ENCODE measurements at places on chromosomes 4 and X.
A peak's percentile ranks its signal among the peaks of the same experiment; 100 is the strongest.

DNA sequence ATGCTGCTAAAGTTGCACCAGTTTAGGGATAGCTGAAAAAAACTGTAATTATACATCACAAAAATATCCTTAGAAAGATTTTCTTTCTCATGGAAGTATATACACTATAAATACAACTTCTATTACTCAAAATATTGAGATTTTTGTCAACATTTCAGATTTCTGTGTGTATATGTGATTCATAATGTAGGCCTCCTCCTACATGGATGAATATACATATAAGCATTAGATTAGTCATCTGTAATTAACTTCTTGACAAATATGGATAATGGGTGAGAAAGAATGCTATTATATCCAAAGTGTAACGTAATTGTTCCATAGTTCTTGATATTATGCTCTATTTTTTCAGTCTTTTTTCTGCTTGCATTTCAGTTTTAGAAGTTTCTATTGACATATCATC is 124.9 kb downstream of the CBLL2 start:
- no peak for DNase-seq
- no peak overlapping the region for H3K4me3 ChIP-seq

DNA sequence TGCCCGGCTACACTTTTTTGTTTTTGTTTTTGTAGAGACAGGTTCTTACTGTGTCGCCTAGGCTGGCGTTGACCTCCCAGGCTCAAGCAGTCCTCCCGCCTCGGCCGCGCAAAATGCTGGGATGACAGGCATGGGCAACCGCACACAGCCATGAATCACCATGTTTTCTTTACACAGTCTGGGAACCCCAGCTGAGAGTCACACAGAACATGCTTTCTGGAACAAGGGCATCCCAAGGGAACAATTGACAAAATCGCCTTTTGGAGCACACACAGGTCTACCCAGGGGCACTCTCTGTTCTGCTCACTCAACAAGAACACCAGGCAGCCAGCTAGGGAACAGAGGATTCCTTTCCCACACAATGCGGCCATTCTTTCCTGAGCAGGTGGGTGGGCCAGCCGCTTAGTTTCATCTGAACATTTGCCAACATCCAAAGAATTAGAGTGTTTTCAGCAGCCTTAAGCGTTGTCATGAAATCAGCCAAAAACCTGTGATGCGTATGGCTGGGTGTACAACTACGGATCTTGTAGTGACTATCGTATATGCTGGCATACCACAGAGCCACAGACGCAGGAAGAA is 15.7 kb downstream of the PRKX start:
- no peak overlapping the region for H3K27ac ChIP-seq
- no peak overlapping the region for H3K4me3 ChIP-seq
- no peak for DNase-seq

DNA sequence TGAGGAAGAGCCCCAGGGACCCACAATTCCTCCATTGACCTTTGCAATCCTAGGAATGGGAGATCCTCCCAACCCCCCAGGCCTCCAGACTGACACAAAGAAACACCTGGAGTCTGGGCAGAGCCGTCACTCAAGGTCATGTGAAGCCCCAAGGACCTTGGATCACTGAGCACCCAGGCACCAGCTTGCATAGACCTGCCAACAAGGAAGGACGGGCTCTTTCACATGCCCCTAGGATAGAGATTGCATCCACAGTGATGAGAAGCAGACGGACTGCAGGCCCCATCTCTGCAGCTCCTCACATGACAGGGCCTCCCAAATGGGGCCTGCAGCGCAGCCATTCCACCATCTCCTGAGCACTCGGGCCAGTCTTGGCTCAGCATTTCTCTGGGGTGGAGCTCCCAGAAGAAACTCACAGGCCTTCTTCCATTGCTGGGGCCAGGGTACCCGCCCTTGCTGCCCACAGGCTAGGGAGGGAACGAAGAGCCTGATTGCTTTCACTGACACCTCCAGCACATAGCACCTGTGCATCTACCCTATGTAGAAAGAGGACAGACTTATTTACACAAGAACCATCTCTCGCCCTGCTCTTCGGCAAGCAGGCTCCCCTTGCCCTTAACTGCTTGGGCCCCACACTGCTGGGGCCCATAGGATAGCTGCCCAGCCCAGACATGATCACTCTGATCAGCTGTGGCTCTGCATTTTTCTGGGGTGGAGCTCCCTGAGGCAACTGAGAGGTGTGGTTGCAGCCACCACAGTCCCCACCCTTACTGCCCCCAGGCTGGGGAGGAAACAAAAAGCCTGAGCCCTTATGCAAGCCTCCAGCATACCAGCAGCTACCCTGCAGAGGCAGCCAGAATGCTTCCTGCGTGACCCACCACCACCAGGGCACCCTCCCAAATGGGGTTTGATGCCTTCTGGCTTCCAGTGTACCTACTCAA is 185.7 kb upstream of the ZCCHC13 start:
- no peaks in the 10 kb centered on the region for H3K36me3 ChIP-seq
- no peak for DNase-seq
- no peak overlapping the region for H3K27ac ChIP-seq
- H3K4me3 ChIP-seq: no peak overlapping the region

DNA sequence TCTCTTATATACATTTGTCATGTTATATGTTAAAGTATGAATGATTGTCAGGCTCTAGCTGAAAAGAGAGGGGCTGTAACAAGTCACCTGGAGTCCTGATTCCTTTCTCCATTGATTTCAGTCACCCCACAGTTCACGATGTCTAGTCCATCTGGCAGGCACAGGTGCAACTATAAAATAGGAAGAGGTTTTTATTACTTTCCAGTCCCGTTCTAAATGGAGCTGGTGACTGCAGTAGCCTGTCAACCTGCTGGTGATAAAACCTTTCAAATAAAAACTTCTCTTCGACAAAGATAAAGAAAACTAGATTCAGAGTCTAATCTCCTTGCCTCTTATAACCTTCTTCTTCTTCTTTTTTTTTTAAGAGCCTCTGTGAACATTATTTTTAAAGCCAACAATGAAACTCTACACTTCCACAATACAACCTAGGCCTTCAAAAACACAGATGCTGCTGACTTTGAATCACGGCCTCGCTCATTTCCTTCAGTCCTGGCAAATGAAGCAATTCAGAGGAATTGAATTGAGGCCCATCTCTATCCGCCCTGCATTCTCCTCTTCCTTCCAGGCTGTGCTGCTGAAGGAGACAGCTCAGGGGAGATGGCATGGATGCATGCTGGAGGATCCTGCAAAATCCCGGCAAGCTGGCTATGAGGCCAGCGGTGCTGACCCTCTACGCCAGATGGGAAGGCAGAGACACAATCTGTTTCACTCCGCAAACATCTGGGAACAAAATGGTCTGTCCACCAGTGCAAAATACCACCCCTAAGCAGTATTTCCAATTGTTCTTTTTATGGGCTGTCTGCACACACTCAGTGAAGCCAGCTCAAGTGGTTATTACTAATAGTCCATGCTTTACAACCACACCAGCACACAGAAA is 27.3 kb upstream of the CDKN2AIP start:
- no peaks in the 10 kb centered on the region for H3K36me3 ChIP-seq
- H3K27me3 ChIP-seq: peaks cover 2% of the 10 kb centered on the region
- H3K4me1 ChIP-seq: no peaks in the 10 kb centered on the region

DNA sequence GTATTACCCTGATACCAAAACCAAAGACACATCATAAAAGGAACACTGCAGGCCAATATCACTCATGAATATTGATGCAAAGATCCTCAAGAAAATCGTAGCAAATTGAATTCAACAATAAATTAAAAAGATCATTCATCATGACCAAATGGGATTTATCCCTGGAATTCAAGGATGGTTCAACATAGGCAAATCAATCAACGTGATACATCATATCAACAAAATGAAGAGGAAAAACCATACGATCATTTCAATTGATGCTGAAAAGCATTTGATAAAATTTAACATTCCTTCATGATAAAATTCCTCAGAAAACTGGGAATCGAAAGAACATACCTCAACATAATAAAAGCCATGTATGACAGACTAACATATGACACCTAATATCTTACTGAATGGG is 52.7 kb upstream of the STARD8 start:
- H3K36me3 ChIP-seq: no peaks in the 10 kb centered on the region
- no peaks in the 10 kb centered on the region for H3K4me1 ChIP-seq

- H3K27me3 ChIP-seq: no peaks in the 10 kb centered on the region
- H3K4me1 ChIP-seq: no peaks in the 10 kb centered on the region
- no peaks in the 10 kb centered on the region for H3K36me3 ChIP-seq
- no peak overlapping the region for H3K27ac ChIP-seq
- no peak for DNase-seq
Observed at GRCh38 chr4:186958726-186959350, 235.2 kb upstream of the FAT1 start.

DNA sequence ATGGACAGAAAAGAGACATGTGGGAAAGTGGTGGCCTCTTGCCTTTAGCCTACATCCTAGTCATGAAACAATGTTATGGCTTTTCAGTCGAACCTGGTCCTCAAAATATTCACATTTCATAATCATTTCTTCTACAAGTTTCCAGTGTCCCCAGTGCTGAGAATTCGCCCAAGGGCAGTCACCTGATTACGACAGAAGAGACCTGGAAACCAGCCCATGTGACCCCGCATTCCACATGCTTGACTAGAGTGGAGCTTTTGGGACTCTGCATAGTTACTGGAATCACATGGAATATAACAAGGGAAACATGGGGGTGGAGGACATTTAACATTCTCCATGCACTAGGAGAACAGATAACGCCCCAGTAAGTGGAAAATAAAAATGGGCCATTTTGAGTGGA is 100.1 kb downstream of the PPARGC1A start:
- H3K27ac ChIP-seq: no peak overlapping the region
- H3K4me1 ChIP-seq: no peaks in the 10 kb centered on the region
- no peak for DNase-seq
- H3K27me3 ChIP-seq: no peaks in the 10 kb centered on the region
- H3K4me3 ChIP-seq: no peak overlapping the region

DNA sequence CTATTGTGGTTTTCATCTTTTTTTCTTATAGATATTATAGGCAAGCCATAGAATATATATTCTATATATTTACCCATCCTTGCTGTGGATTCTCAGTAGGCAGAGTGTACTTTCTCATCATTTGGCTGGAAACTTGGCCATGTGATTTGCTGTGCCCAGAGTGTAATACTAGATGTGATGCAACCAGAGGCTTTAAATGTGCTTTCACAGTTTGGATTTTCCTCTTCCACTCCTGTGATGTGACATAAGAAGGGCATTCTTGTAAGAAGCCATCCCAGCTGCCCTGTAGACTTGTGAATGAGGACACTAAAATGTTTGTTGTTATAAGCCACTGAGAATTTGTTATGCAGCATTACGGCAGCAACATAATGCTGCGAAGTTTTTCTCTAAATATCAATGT is 10.4 kb upstream of the HPGDS start:
- DNase-seq: no peak
- H3K4me1 ChIP-seq: peaks cover 22% of the 10 kb centered on the region
- no peak overlapping the region for H3K27ac ChIP-seq

DNA sequence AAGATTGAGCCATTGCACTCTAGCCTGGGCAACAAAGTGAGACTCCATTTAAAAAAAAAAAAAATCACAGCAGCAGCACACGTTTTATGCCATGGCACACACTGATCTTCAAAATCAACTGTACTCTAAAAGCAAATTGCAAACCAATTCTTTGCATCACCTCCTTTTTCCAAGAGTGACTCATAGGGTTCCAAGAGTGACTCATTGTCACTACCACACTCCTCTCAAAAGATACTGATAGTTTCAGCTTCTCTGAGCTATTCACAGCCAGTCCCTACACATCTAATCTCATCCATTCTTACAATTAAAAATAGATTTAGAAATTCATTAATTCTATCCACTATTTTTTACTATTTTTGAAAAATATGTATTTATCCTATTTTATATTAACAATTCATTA is 1494.9 kb upstream of the AGA start:
- no peaks in the 10 kb centered on the region for H3K27me3 ChIP-seq
- no peaks in the 10 kb centered on the region for H3K4me1 ChIP-seq
- H3K27ac ChIP-seq: no peak overlapping the region
- no peaks in the 10 kb centered on the region for H3K36me3 ChIP-seq
- no peak overlapping the region for H3K4me3 ChIP-seq

- DNase-seq: peak; percentile 61
- H3K27ac ChIP-seq: peak overlapping the region; percentile 67
- H3K4me3 ChIP-seq: peak overlapping the region; percentile 69
- H3K36me3 ChIP-seq: peaks cover 8% of the 10 kb centered on the region
Observed at GRCh38 chr4:122458625-122459024, 2.1 kb upstream of the IL2 start.

- H3K27ac ChIP-seq: no peak overlapping the region
- DNase-seq: no peak
- H3K27me3 ChIP-seq: no peaks in the 10 kb centered on the region
- H3K4me3 ChIP-seq: no peak overlapping the region
- peaks cover 6% of the 10 kb centered on the region for H3K4me1 ChIP-seq
Observed at GRCh38 chr4:146238107-146238506, 23.8 kb downstream of the REELD1 start.

DNA sequence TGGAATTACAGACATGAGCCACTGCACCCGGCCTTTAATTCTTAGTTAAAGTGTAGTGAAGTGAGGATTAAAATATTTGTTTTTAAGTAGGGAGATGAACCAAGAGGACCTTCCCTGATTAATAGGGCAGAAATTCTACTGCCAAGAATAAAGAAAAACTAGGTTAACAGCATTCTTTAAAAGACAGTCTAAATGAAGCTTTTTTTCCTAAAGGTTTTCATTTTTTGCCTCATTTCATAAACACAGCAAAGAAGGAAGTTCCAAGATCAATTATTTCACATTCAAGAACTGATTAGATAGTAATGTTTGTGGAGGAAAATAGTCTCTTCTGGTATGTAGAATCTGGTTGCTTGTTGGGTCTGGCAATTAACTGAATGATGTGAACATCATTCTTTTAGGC is 112.1 kb upstream of the ARSJ start:
- no peaks in the 10 kb centered on the region for H3K36me3 ChIP-seq
- no peaks in the 10 kb centered on the region for H3K4me1 ChIP-seq
- no peak overlapping the region for H3K4me3 ChIP-seq
